ENCODE measurements at places on chromosomes 4 and X.

- no peak for DNase-seq
These were observed 67.0 kb upstream of the FAT1 start for GRCh38 chr4:186790630-186791029.

DNA sequence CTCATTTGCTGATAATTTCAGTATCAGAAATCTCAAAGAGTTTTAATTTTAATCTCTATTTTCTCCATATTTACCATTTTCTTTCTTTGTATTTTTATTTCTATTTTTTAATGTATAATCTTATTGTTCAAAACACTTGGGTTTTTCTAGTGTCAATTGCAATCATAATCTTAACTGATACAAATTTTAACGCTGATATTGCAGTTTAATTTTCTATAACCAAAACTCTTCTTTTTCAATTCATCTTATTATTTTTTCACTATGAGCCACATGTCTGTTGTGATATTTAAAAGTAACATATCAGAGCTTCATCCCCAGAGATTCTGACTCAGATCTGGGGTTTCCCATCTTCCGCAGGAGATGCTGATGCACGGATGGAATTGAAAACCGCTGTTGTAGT, 16.2 kb downstream of the ADAM29 start:
- no peak for DNase-seq

DNA sequence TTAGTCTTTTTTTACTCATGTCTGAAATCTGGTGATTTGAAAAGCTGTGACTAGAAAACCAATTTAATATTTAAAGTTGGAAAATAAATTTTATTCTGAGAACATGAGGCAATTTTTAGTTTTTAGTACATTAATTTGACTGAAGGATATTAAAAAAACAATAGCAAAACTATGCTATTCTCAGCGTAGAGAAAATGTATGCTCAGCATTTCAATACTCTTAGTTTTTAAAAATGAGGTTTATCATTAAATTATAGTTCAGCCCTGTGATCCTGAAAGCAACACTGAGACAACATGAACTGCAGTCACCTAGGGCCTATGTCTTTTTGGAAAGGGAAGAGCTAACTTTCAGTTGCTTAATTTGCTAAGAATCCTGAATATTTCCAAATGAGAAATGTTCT, 9.5 kb downstream of the GALNT7 start:
- DNase-seq: no peak

DNA sequence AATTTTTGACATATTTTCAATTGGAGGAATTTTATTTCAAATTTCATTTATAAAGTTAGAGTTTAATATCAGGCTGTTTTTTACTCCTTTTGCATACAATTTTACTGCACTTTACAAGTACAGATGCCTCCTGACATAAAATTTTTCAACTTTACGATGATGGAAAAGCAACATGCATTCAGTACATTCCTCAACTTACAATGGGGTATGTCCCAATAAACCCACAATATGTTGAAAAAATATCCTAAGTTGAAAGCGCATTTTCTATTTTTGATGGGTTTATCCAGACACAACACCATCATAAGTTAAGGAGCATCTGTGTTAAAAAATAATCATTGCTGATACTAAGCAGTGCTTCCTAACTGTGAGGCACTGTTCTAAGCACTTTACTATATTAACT, 4.3 kb downstream of the KLHL5 start:
- DNase-seq: no peak

GRCh38 chr4:37985730-37986275, 25.6 kb downstream of the PTTG2 start:
- no peak for DNase-seq

- DNase-seq: no peak
These were observed 65.0 kb upstream of the MAGEB2 start for GRCh38 chrX:30150196-30150895.

DNA sequence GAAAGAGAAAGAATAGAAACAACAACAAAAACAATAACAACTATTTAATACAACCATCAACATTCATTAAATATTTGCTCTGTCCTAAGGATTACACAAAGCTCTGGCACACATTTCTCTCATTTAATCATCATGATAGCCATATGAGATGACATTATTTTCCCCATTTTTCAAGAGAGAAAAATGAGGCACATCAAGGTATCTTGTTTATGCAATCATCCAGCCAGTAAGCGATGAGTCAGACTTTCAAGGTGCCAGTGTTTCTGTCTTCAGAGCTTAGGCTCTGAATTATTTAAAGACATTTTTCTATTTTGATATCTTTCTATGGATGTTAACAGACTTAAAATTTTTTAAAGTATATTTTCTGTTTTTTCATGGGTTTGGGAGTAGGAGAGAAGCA, 541.8 kb upstream of the SMIM31 start:
- no peak for DNase-seq

DNA sequence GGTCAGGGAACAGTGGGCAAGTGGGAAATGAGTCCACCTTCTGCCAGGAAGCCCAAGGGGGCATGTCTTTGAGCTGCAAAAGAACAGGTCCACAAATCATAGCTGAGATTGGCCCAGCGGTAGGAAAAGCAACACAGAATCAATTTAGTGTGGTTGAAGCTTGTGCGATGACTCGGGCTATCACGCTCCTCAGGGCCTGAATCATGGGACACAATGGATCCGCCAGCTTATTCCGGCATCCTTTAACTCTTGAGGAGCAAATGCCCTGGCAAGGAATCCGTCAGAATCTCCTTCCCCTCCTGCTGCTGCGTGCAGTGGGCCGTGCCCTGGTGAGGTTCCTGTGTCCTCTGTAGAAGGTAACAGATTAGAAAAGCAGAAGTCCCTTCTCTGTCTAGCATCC, 98.0 kb downstream of the RELL1 start:
- no peak for DNase-seq

All from progenitor cell of endocrine pancreas (in vitro differentiated cells).